Nephron progenitor cell (in vitro differentiated cells): ENCODE measurements at places on chromosomes 2 and 18.

DNA sequence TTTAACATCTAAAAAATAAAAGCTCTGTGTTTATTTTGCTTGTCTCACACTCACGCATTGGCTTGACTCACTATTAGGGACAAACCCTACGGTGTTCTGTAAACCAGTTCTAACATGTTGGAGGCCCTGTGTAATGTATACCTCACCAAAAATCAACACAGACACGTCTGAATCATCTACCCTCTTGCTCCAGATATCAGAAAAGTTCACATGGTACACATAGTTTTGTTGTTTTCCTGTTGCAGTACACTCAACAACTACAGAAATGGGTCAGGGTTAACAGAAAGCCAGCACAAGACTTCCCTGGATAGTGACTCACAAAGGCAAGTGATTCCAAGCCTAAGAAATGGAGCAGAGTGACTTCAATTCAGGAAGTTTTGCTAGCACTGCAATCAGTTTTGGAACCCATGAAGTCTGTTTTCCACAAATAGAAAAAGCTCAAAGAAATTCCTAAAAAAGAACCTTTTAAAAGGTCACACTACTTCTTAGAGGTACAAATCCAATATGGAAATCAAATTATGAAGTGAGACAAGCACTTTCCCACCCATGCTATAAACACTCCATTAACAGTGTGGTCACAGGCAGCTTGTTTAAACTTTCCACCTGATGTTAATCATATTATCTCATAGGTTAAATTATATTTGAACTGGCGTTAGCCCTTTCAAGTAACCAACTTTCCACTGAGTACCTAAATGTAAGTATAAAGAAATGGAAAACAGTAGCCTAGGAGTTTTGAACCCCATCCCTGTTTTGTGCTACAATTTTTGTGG, 87.4 kb downstream of the GAREM1 start:
- H3K27ac ChIP-seq = no peak overlapping the region
- H3K4me3 ChIP-seq = no peak overlapping the region
- DNase-seq = no peak
- no peaks in the 10 kb centered on the region for H3K27me3 ChIP-seq

GRCh38 chr2:197232010-197232409, 78.6 kb downstream of the ANKRD44 start:
- peaks cover 14% of the 10 kb centered on the region for H3K4me1 ChIP-seq
- peaks cover 3% of the 10 kb centered on the region for H3K27me3 ChIP-seq
- DNase-seq = no peak
- no peak overlapping the region for H3K27ac ChIP-seq
- H3K36me3 ChIP-seq = no peaks in the 10 kb centered on the region
- no peak overlapping the region for H3K4me3 ChIP-seq

- no peak overlapping the region for H3K27ac ChIP-seq
- H3K4me3 ChIP-seq = no peak overlapping the region
- peaks cover 13% of the 10 kb centered on the region for H3K27me3 ChIP-seq
- DNase-seq = no peak
- no peaks in the 10 kb centered on the region for H3K36me3 ChIP-seq
- peaks cover 13% of the 10 kb centered on the region for H3K4me1 ChIP-seq
These were observed 67.4 kb upstream of the HPCAL1 start for GRCh38 chr2:10235099-10235908.

DNA sequence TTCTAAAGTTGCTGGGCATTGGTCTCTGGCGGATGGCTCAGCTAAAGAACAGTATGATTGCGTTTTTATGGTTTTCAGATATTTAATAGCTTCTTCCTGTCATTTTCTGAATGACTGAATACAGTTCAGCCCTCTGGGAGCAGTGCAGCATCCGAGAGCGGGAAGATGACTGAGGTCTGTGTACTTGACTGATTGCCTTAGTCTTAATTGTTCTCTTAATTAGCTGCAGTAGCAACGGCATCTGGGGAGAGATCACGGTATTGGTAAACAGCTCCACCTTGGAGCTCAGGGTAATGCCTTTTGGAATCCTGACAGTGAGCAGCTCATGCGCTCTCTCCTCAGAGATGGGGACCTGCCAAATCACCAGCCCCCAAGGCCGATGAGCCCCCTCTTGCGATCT, 481.4 kb upstream of the SPRED2 start:
- H3K27me3 ChIP-seq = peaks cover 4% of the 10 kb centered on the region
- H3K27ac ChIP-seq = no peak overlapping the region
- no peaks in the 10 kb centered on the region for H3K36me3 ChIP-seq
- H3K4me3 ChIP-seq = no peak overlapping the region
- DNase-seq = no peak
- H3K4me1 ChIP-seq = peaks cover 18% of the 10 kb centered on the region

DNA sequence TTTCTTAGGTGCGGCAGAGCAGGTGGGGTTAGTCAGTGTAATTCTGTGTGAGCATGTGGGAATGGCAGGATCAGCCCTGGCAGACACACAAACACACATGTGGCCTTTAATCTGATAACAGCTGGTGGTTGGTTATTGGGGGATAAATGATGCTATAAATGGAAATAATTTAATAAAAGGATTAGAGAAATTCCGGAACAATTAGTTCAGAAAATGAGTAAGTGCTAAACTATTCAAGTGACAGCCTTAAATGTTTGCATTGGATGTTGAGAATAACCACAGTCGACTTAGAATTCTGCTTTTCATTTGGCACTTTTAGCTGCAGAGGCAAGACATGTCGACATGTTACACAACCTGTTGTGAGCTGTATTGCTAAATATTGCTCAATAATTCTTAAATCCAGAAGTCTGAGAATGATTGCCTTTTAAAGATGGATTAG, 7.2 kb downstream of the SMYD1 start:
- no peak overlapping the region for H3K27ac ChIP-seq
- H3K4me1 ChIP-seq = peaks cover 7% of the 10 kb centered on the region
- peaks cover 8% of the 10 kb centered on the region for H3K27me3 ChIP-seq

DNA sequence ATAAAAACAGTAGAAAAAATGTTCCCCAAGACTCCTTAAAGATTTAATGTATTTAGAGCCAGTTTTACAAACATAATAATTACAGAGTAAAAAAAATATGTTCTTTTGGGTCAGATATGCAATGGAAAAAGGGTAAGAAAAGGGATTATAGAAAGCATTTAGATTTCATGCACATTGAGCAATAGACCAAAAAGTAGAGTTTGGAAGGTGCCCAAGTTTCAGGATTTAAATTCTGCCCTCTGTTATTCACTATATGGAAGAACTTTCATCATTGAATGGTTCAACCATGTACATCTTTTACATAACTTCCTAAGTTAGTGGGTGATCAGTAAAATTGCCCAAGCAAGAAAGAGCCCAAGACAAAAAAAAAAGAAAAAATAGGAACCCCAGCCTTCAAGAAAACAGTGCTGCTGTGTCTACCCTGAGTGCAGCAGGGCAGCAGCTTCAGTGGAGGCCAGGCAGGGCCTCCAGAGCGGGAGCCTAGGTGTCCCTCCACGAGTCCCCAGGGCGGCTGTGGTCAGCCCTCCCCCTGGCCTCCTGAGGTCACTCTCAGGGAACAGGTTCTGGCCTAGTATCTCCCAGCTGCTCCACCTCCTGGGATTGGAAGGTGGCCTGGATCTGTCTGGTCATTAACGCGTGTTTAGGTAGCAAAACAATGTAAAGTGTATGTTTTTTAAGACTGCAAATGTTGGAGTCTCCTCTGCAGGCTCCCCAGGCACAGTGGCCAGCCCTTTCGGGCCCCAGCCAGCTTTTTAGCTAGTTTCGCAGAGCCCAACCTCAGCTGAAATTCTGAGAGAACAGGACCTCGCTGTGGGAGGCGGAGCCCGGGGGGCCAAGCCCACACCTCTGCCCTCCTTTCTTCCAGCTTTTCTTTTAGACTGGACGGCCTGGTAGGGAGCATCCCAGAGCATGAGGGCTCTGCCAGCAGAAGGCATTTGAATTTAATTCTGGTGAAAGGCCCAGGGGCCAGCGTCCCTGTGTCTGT, 77.3 kb downstream of the TEX51 start:
- H3K27ac ChIP-seq = no peak overlapping the region
- H3K4me1 ChIP-seq = peaks cover 29% of the 10 kb centered on the region
- no peak for DNase-seq
- H3K36me3 ChIP-seq = no peaks in the 10 kb centered on the region

- no peak overlapping the region for H3K4me3 ChIP-seq
- peak overlapping the region; percentile 50 for H3K27ac ChIP-seq
- H3K4me1 ChIP-seq = peaks cover 12% of the 10 kb centered on the region
- no peaks in the 10 kb centered on the region for H3K27me3 ChIP-seq
- no peak for DNase-seq
These were observed 52.9 kb downstream of the RAB10 start for GRCh38 chr2:26086779-26087178.

DNA sequence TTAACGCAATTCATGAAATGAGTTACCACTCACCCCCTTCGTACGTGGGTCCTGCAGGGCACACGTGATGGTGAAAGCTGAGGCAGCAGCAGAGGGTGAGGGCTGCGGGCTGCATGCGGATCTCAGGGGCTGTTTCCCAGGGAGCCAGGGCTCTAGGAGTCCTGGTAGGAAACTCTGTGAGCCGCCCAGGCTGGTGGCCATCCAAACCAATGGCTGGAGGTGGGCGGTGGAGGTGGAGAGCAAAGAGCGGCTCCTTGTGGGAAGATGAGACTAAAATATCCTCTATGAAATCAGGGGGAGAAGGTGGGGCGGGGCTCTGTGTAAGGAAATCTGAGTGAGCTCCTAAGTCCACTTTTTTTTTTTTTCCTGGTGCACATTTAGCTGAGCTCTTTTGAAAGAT, 120.1 kb upstream of the SLC1A4 start:
- peaks cover 16% of the 10 kb centered on the region for H3K27me3 ChIP-seq
- H3K4me1 ChIP-seq = peaks cover 23% of the 10 kb centered on the region
- no peaks in the 10 kb centered on the region for H3K36me3 ChIP-seq
- DNase-seq = no peak
- H3K27ac ChIP-seq = no peak overlapping the region

GRCh38 chr18:50687491-50687890, 127.6 kb downstream of the MAPK4 start:
- DNase-seq = no peak
- peaks cover 16% of the 10 kb centered on the region for H3K4me1 ChIP-seq
- H3K36me3 ChIP-seq = peaks cover under 1% of the 10 kb centered on the region
- peaks cover 6% of the 10 kb centered on the region for H3K27me3 ChIP-seq
- H3K27ac ChIP-seq = no peak overlapping the region

GRCh38 chr2:23280401-23280800, 104.6 kb upstream of the KLHL29 start:
- H3K4me3 ChIP-seq = no peak overlapping the region
- no peak for DNase-seq
- no peak overlapping the region for H3K27ac ChIP-seq
- peaks cover 10% of the 10 kb centered on the region for H3K27me3 ChIP-seq
- H3K4me1 ChIP-seq = no peaks in the 10 kb centered on the region

DNA sequence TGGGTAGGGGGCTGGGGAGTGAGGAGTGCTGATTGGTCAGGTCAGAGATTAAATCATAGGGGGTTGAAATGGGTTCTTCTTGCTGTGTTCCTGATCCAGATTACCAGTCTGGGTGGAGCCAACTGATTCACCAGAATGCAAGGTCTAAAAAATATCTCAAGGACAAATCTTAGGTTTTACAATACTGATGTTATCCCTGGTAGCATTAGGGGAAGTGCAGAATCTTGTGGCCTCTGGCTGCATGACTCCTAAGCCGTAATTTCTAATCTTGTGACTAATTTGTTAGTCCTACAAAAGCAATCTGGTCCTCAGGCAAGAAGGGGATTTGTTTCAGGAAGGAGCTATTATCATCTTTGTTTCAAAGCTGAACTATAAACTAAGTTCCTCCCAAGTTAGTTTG, 289.2 kb upstream of the KYNU start:
- peaks cover 9% of the 10 kb centered on the region for H3K4me1 ChIP-seq
- no peak for DNase-seq
- no peak overlapping the region for H3K27ac ChIP-seq
- no peak overlapping the region for H3K4me3 ChIP-seq

- H3K27ac ChIP-seq = no peak overlapping the region
- no peak for DNase-seq
- H3K4me1 ChIP-seq = peaks cover 30% of the 10 kb centered on the region
- H3K27me3 ChIP-seq = peaks cover 17% of the 10 kb centered on the region
These were observed 1.3 kb upstream of the LYPD6 start for GRCh38 chr2:149329068-149329467.

- H3K4me1 ChIP-seq = no peaks in the 10 kb centered on the region
- no peak overlapping the region for H3K27ac ChIP-seq
- H3K27me3 ChIP-seq = peaks cover 16% of the 10 kb centered on the region
- H3K4me3 ChIP-seq = no peak overlapping the region
These were observed 100.1 kb upstream of the ARL4C start for GRCh38 chr2:234596696-234597575.
